ENCODE measurements at places on chromosomes 7 and 10.

- no peak for DNase-seq
These were observed 45.4 kb downstream of the AMPH start for GRCh38 chr7:38585572-38586354.

DNA sequence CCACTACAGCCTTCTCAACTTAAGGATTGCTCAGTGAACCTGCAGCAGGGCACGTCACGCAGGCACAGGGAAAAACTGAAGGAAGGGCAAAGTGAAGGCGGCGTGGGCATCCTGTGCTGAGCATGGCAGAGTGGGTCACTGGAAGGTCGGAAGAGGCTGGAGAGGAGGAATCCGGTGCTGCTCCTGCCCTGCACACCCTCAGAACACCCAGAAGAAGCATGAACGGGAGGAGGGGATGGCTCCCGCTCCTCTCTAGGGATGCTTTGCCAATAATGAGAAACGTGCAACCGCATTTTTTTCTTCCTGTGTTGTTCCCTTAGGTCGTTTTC, 175.1 kb downstream of the TNS3 start:
- no peak for DNase-seq

DNA sequence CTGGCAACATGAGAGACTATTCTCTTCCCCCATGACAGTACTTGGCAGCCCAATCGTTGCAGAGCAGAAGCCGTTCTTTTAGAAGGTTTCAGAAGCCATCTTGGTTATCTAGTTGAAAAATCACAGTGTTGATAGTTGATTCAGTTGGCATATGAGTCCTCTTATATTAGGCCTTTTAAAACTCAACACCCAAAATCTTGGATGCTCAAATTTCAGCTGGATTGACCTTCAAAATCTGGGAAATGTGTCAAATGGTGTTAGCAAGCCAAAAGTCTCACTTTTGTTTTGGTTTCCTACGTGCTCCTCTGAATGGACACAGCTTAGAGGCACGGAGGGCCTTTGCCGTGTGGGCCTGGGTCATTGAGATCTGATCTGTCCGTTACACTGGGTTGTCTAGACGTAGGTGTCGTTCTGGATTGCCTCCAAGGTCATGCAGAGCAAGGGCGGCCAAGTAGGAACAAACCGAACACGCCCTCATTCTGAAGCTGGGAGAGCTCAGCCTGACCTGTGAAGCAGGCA, 59.3 kb upstream of the BMPER start:
- no peak for DNase-seq

GRCh38 chr10:62464308-62464707, 90.1 kb downstream of the ZNF365 start:
- no peak for DNase-seq

GRCh38 chr7:21317966-21318915, 109.6 kb upstream of the SP4 start:
- DNase-seq: no peak

DNA sequence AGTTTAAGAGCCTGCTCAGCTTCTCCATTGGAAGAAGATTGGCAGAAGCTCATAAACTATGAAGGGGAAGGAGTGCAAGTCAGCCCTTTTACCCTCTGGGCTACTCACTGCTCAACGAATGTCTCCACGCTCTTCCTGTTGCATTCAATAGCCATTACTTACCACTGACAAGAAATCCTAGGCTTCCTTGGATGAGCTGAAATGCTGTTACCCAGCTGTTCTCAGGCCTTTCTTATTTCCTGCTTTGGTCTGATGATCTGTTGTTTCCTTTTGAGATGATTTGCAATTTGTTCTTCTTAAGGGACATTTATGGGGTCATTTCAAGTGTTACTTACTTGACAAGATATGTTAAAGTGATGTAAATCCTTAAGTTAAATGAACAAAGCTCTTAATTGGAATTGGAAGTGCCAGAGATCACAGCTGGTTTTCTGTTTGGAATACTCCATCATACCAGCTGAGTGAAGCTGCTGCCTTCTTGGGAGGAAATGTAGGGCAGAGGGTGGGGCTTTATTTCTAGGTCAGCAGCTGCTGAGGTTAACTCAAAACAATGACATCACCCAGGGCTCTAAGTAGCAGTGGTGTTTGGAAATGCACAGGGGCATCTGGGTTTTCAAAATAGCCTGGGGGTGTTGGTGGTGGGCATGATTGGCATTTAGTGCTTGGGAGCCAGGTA, 170.0 kb downstream of the PRKCQ start:
- DNase-seq: peak; percentile 20

DNA sequence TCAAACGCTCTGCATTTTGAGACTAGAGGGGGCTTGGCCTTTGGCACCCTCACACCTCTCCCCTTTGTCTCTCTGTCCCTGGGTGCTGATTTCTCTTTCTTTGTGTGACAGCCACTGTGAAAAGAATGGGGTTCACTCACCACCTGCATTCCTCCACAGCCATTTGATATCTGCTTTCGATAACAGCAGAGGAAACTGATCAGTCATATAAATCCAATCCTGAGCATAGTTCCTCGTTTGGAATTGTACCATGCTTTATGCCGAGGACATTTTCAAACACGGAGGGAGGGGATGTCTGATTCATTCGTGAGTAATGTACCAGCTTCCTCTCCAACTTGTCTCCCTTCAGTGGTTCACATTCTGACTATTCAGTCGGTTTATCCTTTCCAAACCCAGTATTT, 15.8 kb downstream of the MET start:
- no peak for DNase-seq

DNA sequence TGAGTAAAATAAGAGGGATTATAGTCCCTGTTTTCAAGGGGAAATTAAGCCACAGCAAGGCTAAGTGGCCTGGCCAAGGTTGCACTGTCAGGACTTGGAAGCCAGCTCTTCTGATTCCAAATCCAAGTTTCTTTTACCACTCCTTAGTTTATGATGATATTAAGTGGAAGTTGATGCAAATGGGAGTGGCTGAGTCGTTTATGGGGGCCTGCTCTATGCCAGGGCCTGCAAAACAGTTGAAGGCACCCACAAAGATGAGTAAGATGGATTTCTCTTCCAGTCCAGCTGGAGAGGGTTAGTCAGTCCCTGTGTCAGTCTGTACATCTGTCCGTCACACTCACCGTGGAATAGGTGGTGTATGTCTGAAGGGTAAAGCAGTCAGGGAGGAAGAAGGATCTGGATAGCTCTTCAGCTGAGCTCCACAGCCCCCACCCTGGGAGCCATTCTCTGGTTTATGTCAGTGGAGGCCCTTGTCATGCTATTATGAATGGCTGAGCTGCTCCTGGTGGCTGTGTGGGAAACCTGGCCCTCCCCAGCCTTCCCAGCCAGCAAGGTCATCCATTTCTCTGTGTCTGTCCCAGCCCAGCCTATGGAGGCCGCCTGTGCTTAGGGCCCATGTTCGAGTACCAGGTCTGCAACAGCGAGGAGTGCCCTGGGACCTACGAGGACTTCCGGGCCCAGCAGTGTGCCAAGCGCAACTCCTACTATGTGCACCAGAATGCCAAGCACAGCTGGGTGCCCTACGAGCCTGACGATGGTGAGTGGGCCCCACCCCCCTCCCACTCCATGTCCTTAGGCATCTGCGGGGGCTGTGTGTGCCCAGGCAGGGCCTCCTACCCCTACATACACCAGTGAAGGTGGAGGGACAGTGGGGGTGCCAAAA, 44.5 kb downstream of the TBATA start:
- DNase-seq: no peak

DNA sequence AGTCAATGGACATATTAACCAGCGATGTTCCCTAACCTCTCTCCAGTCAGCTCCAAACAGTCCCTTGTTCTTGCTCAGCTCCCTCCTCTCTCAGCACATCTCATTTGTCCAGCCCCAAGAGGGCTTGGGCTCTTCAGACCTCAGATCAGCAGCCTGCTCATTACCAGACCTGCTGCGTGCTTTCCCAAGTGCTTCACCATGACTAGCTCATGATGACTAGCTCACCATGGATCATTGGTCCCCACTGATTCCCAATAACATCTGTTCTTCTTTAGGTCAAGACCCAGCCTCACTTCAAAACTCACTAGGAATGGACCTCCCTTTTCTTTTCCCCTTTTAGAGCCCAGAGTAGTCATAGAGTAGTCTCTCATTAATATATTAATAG, 121.9 kb downstream of the SLC16A9 start:
- DNase-seq: no peak

DNA sequence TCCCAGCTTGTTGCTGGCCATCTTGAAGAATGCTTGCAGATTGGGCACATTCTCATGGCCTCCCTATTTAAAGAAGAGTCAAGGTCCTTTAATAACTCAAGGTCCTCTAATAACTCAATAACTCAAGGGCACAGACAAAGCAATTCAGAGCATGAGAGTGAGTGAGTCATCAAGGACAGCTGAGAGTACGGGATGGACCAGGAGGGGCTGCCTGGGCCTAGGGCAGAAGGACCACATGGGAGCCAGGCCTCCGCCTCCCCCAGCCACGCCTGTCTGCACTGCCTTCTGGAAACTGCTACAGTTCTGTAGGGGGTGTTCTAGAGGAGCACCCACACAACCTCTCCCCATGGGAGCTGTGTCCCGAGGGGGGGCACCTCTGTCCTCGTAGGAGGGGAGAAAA, 48.9 kb downstream of the ZNF503 start:
- no peak for DNase-seq

- no peak for DNase-seq
These were observed 105.0 kb upstream of the DIP2C start for GRCh38 chr10:794382-794956.

- DNase-seq: no peak
These were observed 57.8 kb downstream of the OR13A1 start for GRCh38 chr10:45257600-45257999.

- no peak for DNase-seq
These were observed 38.2 kb upstream of the JAKMIP3 start for GRCh38 chr10:132027423-132027983.

GRCh38 chr7:90671571-90671970, 75.5 kb downstream of the CDK14 start:
- no peak for DNase-seq

GRCh38 chr10:126102636-126103035, 206.3 kb downstream of the FANK1 start:
- no peak for DNase-seq

DNA sequence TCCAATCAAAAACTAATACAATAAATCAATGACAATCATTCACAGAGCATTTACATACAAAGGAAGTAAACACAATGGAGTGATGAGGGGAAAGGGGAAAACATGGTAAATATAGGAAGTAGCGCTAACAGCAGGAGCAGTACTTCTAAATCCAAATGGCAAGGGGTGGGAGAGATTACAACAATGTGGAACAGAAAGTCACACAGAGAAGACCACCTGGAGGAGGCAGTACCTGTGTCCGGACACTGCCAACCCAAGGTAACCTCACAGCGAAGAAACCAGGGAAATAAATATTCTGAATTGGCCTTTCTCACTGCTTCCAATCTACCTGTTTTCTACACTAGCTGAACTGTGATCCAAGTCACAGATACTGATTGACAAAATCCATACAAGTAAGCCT, 58.2 kb downstream of the ABI1 start:
- DNase-seq: no peak

GRCh38 chr10:74032900-74033655, 35.2 kb downstream of the VCL start:
- no peak for DNase-seq

- no peak for DNase-seq
These were observed 315.3 kb downstream of the BMPER start for GRCh38 chr7:34220506-34221185.

DNA sequence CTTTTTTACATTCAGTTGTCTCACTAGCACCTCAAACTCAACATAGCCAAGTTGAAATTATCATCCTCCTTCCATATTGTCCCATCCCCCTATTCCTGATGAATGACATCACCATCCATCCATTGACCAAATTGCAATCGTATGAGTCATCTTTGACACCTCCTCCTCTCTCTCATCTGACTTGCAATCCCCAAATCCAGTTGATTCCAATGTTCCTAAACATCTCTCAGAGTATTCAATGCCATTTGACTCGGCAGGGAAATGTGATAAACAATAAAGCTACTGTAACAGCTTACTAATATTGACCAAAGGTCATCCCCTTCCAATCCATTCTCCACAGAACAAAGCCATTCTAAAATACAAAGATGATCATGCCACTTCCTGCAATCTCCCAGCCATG, 1047.8 kb downstream of the NRG3 start:
- DNase-seq: no peak

GRCh38 chr7:101977249-101977648, 159.8 kb downstream of the CUX1 start:
- DNase-seq: no peak

DNA sequence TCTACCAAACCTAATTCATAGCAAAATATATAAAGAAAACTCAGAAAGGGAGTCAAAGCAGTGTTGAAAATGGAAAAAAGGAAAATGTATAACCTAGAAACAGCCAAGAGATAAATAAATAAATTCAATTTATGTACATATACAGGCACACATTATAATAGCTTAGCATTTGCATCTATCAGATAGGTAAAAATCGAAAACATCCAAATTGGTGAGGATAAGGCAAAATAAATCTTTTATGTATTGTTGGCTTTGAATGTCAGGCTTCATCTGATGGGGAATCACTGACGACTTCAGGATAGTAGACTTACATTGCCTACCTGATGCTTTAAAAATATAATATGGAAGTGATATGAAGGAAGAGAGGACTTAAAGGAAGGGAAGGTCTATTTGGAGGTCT, 20.6 kb upstream of the CHRM2 start:
- DNase-seq: no peak

DNA sequence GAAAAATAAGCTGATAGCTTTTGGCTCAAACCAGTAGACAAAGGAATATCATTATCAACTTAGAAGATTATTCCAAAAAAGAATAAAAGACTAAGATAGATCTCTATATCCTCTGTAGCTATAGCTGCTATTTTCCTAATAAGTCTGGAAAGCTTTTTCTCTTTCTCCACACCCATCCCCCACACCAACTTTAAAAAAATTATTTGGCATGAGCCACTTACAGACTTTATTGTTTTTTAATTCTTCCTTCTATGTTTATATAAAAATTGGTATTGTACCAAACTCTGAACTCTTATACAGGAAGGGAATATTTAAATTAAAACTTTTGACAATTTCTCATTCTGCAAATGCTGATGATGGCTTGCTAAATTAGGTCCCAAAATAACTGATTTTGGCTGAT, 142.7 kb downstream of the RNF133 start:
- no peak for DNase-seq

- DNase-seq: no peak
These were observed 184.5 kb upstream of the NFE2L3 start for GRCh38 chr7:25967278-25968204.

GRCh38 chr7:42100156-42100508, 136.9 kb downstream of the GLI3 start:
- no peak for DNase-seq

DNA sequence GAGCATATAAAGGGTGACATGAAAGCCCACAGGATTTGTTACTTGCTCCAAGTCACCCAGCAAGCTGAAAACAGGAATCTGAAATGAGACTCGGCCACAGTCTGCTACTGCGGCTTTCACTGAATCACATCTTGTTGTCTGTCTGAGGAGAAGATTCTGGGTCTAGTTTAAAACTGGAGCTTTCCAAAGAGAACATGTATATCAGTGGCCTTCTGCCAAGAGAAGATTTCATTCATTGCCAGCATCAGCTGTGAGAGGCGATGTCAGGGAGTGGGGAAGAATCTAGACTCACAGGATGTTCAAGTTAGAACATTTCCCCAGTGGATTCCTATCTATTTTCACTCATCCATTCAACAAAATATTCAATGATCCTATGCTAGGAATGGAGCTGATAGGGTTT, 122.8 kb downstream of the GALNT17 start:
- no peak for DNase-seq
